ENCODE measurements at places on chromosomes 7 and 10.

GRCh38 chr10:106493751-106494150 is 670.8 kb downstream of the SORCS1 start:
- DNase-seq: no peak

DNA sequence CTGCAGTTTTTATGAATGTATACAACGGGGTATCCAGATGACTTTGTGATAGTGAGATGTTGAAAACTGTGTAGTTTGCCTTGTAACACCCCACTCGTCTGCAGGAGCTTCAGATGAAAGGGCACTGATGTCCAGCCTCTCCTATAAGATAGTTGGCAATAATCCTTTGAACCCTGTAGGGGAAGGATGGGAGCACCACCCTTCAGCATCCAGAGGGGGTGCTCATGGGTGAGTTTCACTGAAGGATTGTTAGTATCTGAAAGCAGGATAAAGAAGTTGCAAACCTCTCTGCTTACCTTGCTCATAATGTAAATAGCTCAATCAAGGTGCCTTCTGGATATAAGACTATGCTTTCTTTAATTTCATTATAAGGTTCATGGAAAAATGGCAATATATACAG is 201.5 kb downstream of the TMEM178B start:
- DNase-seq: no peak

- no peak for DNase-seq
Observed at GRCh38 chr7:123552641-123553040, 5.0 kb downstream of the NDUFA5 start.

- no peak for DNase-seq
Observed at GRCh38 chr7:119842786-119843185, 430.2 kb upstream of the KCND2 start.

GRCh38 chr7:86025807-86026206 is 617.9 kb upstream of the GRM3 start:
- DNase-seq: no peak

GRCh38 chr7:78953726-78954363 is 499.6 kb downstream of the MAGI2 start:
- DNase-seq: peak; percentile 58

- no peak for DNase-seq
Observed at GRCh38 chr10:22651276-22651980, 63.0 kb downstream of the PIP4K2A start.

- DNase-seq: no peak
Observed at GRCh38 chr10:127619546-127620325, 70.6 kb downstream of the NPS start.

DNA sequence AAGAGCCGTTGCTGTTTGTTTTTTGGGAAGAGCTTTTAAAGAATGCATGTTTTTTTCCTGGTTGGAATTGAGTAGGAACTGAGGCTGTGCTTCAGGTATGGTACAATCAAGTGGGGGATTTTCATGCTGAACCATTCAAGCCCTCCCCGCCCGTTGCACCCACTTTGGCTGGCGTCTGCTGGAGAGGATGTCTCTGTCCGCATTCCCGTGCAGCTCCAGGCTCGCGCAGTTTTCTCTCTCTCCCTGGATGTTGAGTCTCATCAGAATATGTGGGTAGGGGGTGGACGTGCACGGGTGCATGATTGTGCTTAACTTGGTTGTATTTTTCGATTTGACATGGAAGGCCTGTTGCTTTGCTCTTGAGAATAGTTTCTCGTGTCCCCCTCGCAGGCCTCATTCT is 31.6 kb downstream of the PFKFB3 start:
- no peak for DNase-seq

- no peak for DNase-seq
Observed at GRCh38 chr7:157522189-157522588, 185.4 kb downstream of the DNAJB6 start.

Measured in fibroblast of upper back skin (primary cell).